ENCODE measurements at places on chromosomes 4 and X.

- no peak for DNase-seq
Observed at GRCh38 chrX:2457289-2458133, 43.3 kb downstream of the DHRSX start.

- no peak for DNase-seq
Observed at GRCh38 chr4:93529692-93530372, 298.7 kb upstream of the ATOH1 start.

- no peak for DNase-seq
Observed at GRCh38 chr4:113742643-113743042, 18.9 kb downstream of the CAMK2D start.

GRCh38 chrX:148582353-148582752, 81.9 kb downstream of the AFF2 start:
- DNase-seq = no peak

DNA sequence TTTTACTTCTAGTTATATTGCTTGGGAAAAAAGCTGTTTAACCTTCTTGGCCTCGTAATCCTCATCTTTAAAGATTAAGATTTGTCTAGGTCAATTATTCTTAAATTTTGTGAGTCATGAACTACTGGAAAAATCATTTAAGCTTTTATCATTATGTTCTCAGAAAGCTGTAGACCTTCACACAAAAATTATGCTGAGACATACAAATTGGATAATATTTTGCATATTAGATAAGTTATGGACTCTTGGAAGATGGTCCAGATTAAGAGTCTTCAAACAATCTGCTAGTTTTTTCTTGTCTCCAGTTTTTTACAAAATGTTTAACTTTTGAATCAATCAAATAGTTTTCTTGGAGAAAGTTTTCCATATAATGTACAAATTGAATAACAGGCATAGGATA, 108.1 kb upstream of the NEIL3 start:
- DNase-seq = no peak

DNA sequence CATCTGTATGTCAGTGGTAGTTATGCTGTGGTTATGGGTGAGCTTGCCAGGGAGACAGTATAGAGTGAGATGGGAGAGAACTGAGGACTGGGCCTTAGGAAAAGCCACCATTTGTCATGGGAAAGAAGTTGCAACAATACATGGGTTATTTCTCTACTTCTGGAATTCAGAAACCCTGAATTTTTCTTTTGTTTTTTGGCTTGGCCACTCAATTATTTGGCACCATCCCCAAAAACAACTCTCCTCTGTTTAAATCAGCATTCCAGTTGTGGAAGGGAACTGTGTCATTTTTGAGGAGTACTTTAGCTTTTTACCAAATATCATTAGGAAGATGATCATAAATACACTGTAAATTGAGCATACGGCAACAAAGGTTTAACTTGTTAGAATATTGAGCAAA, 41.1 kb upstream of the ACSL4 start:
- no peak for DNase-seq

- peak; percentile 96 for DNase-seq
Observed at GRCh38 chr4:15004739-15005301, 2.5 kb downstream of the CPEB2 start.

- no peak for DNase-seq
Observed at GRCh38 chr4:128516301-128516969, 228.8 kb upstream of the PGRMC2 start.

- peak; percentile 85 for DNase-seq
Observed at GRCh38 chrX:133415276-133416105, at the start of gene GPC4. GPC4 (minus strand) TSS chrX:133415489; CDS start chrX:133414965, 524 bp downstream.

- DNase-seq = no peak
Observed at GRCh38 chr4:28787947-28788346, 1927.3 kb downstream of the STIM2 start.

- DNase-seq = peak; percentile 54
Observed at GRCh38 chr4:56908206-56909085, 746 bp downstream of the REST start.

DNA sequence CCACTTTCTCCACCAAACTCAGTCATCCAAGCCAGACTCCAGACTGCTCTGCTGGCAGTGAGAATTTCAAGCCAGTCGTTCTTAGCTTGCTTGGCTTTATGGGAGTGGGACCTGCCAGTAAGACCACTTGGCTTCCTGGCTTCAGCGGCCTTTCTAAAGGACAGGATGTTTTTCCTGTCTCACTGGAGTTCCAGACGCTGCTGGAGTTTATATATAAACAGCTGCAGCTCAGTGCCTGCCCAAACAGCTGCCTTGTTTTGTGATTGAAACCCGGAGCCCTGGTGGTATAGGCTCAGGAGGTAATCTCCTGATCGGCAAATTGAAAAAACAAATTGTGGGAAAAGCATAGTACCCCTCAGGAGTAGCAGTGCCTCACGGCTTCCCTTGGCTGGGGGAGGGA, 1165.8 kb upstream of the ADGRL3 start:
- DNase-seq = no peak

DNA sequence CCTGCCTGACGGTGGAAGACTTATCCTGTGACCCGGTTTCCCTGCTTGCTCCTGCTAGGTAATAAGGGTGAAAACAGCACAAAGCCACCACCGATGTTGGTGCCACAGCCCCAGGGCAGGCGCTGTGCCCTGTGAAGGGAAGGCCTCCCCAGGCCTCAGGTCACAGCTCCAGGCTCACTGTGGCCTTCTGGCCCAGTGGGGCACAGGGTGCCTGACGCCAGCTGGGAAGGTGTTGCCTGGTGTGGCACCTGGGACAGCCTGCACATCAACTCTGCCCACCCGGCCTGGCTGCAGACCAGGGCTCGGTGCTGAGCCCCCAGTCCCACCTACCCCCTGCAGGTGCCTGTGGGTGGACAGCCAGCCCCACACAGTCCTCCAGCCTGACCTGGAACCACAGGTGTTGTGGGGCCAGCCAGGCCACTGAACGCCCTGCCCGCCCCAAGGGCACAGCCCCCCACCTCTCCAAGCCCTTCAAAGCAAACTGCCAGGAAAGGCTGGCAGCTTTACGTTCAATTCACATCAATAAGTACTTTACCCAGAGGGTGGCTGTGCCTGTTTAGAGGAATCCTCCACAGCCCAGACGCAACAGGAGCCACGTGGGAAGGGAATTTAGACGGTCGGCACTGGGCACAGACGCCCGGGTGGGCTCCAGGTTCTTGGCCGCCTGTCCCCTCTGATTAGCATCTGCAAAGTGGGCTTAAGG, 54.3 kb downstream of the ZFYVE28 start:
- no peak for DNase-seq

DNA sequence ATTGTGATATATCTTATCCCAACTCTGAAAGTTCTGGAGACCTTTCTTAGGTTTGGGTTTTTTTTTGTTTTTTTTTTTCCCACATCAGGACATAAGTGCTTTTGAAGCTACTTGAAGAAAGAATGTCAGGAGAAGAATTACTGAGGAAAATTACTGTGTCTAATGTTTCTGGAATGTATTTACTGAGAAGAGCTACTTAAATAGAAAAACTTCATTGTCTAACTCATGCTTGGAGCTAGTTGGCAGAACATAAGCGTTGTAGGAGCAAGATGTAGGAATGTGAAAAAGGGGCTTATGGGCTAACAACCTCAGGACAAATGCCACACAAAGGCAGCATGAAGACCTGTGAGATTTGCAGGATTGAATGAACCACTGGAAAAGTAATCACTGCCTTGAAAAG, 166.6 kb upstream of the GLRA2 start:
- DNase-seq = no peak

GRCh38 chr4:14177987-14178386, 550.5 kb upstream of the BOD1L1 start:
- DNase-seq = no peak

DNA sequence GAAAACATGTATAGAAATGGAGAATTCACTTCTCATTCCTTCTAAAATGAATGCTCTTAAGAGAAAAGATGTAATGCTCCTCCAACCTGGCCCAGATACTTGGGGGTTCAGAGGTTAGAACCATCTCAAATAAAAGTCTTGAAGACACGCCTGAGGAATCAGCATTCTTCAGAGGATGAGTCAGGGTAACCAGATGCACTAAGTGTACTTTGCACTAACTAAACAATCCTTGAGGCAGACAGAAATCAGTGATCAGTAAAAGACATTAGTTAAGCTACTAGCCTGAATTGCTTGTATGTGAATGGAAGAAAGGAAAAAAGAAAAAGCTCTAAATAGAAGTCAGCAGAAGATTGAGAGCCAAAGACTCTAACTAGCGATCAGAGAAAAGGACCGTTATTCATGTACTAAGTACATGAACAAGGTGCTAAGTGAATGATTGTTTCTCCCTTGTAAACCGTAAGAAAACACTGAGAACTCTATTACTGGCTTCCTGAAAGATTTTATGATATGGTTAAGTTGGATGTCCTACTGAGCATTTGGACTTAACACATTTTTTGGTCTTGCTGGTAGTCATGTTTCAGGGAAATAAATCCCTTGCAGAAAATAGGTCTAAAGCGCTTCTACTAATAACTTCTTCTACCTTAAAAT, 738.3 kb downstream of the STPG2 start:
- no peak for DNase-seq

DNA sequence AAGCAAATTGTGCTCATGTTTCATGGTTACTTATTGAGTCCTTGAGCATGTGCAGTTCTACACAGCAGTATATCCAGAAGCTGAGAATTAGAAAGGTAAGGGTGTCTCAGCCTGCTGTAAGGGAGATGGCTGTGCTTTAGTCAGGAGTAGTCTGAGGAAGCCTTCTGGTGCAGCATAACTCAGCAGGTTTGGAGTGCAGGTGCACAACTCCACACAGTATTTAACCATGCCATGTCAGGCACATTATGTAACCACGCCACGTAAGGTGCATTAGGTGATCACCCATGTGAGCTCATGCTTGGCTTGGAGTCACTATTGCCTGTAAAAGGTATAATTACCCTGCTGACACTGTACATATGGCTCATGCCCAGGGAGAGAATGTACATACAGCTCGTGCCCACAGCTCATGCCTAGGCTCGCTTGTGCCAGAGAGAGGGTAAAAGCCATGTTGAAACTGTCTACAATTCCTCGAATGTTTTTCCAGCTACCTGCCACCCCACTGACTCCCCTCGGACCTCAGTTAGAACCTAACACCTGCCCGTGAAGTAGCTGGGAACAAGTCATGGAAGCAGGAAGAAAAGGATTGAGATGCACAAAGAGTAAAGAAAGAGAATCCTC, 37.8 kb downstream of the UCHL1 start:
- DNase-seq = no peak

GRCh38 chrX:68332201-68332731, 101.0 kb downstream of the OPHN1 start:
- no peak for DNase-seq

DNA sequence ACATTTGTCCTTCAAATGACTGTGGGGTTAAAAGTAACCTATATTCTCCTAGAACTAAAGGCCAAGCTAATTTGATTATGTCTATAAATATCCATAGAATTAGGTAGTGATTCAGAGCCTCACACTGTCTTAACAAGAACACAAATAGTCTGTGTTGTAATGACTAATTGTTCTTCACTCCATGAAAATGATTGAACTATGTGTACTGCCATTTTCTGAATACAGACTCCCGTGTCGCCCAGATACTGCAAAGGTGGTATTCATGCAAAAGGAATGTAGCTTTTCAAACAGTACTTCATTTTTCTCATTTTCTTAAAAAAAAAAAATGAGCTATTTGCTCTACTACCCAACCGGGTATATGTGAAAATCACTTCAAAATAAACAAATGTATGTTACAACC, 11.3 kb upstream of the PHKA2 start:
- DNase-seq = no peak

DNA sequence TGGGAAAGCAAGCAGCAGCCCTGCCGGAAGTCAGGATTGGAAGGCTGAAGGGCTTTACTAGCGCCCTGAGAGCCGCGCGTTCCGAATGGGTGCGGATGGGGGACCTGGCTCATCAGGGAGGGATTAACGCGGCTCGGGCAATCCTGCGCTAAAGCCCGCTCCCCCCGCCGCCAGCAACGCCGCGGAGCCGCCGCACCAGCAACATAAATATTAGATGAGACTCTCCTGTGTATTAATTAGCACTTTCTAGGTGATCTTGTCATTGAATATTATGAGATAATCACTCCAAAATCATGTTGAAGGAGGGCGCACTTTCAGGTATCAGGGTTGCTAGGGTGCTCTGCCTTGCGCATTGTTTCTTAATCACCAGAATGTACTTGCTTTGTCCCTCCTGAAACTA, 357.2 kb upstream of the FAM241A start:
- DNase-seq = no peak

DNA sequence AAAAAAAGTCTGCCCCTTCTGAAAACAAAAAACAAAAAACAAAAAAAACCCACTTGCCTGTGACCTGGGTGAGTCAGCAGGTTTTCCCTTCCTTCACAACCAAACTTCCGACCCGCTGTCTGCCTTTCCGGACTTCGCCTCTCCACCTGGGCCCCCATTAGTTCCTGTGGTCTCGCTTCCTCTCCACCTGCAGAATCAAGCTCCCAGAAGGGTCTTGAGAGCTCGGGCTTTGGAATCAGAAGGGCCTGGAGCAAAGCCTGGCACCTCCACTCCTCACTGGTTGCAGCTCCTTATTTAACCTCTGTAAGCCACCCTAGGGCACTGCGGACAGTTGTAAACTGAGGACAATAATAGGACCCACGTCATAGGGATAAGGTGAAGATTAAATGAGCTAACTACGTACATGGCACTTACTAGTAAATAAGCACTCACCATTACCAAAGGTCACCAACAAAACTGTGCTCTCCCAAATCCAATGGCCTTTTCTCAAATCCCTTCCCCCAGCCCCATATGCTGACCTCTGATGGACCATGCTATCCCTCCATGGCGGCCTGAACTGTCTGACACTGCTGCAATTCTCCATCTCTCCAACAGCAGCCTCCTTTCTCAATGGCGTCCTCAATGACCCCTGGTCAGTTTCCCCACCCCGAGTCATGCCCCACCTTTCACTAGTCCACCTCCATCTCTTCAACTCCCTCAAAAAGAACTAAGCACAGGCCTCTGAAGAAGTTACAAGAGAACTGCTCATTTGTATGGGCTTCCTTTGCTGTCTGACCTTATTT, 64.2 kb downstream of the IRF2 start:
- no peak for DNase-seq

DNA sequence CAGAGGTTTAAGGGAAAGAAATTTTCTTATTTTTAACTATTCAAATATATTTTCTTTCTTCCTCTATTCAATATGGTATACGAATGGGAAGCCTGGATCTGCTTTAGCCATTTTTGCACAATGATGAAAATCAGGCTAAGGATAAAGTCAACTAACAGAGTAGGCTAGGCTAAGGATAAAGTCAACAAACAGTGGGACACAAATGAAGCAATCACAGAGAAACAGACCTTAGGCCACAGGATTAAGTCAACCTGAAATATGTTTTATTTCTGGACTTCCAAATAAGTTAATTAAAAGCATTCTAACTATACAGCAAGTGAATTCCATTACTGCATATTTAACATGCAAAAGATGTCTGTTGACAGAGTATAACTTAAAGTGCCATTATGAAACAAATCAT, 17.0 kb downstream of the DYNLT3 start:
- no peak for DNase-seq

GRCh38 chr4:176185051-176185450, 10.3 kb downstream of the SPATA4 start:
- DNase-seq = no peak

DNA sequence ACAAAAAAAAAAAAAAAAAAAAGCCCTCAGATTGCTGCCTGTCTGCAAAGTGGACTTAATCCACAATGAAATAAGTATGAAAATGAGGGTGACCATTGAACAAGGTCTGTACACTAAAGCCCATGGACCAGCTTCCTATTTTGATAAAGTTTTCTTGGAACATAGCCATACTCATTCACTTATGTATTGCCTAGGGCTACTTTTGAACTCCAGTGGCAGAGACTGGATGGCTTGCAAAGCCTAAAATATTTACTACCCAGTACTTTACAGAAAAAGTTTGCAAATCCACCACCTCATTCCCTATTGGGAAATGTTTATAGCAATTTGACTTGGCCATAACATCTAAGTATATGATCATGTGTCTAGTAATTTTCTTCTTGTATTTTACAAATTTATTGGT, 481.7 kb downstream of the NAF1 start:
- DNase-seq = no peak
